ENCODE measurements at places on chromosomes 6 and 20. TPM values are rescaled to one million over a fixed set of nuclear protein-coding genes. Genes with fewer than 3 reads are reported as not detected.

Gene NRN1
- 1.6 TPM for total RNA-seq

DNA sequence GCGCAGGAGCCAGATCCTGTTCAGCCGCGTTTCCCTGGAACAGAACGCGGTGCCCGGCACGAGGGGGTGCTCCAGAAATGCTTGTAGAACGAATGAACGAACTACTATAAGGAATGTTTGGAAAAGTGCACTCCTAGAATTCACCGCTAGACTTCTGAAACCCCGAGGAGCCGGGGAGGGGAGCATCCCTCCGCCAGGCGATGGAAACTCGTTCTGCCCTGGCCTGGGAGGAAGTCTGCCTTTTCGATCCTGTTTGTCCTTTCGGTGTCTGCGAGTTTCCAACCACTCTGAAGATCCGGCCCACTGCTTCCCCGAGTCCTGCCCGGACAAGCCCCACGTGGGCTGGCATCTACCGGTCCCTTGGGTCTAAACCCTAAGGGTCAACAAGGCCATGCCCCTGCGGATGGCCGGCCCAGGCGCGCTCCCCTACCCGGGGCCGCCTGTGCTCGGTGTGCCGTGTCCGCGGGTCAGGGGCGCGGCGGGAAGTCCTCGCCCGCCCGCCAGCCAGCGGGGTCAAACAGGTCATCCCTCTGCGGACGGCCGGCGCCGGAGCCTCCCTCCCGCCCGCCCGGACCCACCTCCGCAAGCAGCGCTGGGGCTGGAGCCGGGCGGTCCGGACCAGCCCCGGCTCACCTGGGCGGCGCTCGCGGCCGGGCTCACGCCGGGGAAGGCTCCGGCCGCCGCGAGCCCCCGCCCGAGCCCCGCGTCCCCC is 526 bp downstream of the SULF2 start:
- peak overlapping the region; percentile 72 for H3K4me3 ChIP-seq
- no peak for DNase-seq
- no peaks in the 10 kb centered on the region for H3K27me3 ChIP-seq

GRCh38 chr6:81894788-81895271 is 142.3 kb upstream of the TENT5A start:
- DNase-seq, result no peak
- H3K36me3 ChIP-seq, result no peaks in the 10 kb centered on the region
- H3K27ac ChIP-seq, result peak overlapping the region; percentile 53
- no peak overlapping the region for H3K4me3 ChIP-seq
- peaks cover 5% of the 10 kb centered on the region for H3K4me1 ChIP-seq
- no peaks in the 10 kb centered on the region for H3K27me3 ChIP-seq

DNA sequence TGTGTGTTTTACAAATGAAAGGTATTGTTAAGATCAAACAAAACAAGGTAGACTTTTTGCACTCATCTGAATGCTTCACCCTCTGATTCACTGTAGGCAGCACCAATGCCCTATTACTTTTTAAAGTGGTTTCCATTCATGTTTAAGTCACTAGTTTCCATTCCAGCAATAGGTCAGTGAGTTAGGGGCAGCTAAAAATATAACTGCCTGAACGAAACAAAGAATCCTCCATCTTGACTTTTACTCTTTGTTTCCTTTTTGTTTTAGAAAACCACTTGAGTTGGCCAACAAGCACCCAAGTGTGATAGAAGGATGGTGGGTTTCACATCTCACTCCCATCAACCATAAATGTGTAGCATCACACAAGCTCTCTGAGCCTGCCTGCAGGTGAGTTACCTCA is 25.5 kb downstream of the CLIC5 start:
- no peak for DNase-seq
- H3K27me3 ChIP-seq, result no peaks in the 10 kb centered on the region
- H3K36me3 ChIP-seq, result no peaks in the 10 kb centered on the region
- no peaks in the 10 kb centered on the region for H3K4me1 ChIP-seq
- no peak overlapping the region for H3K27ac ChIP-seq

GRCh38 chr20:59640267-59640666 is 35.9 kb downstream of the PHACTR3 start:
- H3K4me3 ChIP-seq, result no peak overlapping the region
- no peaks in the 10 kb centered on the region for H3K27me3 ChIP-seq
- no peak overlapping the region for H3K27ac ChIP-seq
- H3K36me3 ChIP-seq, result no peaks in the 10 kb centered on the region
- H3K4me1 ChIP-seq, result no peaks in the 10 kb centered on the region

DNA sequence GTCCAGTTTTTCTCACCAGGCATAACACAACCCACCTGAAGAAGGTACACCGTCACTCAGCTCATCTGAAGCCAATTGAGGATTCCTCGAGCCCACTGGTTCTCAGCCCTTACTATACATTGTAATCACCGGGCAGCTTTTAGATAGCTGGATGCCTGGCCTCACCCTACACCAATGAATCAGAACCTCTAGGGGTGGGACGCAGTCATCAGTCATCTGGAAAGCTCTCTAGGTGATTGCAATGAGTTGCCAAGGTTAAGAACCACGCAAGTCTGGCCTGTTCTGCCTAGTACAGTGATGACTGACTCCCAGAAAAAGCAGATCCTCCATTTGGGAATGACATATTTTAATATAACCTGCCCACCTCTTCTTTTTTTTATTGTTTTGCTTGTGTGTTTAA is 41.1 kb downstream of the MC3R start:
- DNase-seq, result no peak
- H3K36me3 ChIP-seq, result no peaks in the 10 kb centered on the region
- no peaks in the 10 kb centered on the region for H3K4me1 ChIP-seq
- no peaks in the 10 kb centered on the region for H3K27me3 ChIP-seq

Gene BPIFB3
- not detected for total RNA-seq

- DNase-seq, result no peak
- no peaks in the 10 kb centered on the region for H3K4me1 ChIP-seq
- no peak overlapping the region for H3K27ac ChIP-seq
- no peaks in the 10 kb centered on the region for H3K36me3 ChIP-seq
- no peaks in the 10 kb centered on the region for H3K27me3 ChIP-seq
Measured at GRCh38 chr6:41984623-41985022, 43.0 kb upstream of the CCND3 start.

DNA sequence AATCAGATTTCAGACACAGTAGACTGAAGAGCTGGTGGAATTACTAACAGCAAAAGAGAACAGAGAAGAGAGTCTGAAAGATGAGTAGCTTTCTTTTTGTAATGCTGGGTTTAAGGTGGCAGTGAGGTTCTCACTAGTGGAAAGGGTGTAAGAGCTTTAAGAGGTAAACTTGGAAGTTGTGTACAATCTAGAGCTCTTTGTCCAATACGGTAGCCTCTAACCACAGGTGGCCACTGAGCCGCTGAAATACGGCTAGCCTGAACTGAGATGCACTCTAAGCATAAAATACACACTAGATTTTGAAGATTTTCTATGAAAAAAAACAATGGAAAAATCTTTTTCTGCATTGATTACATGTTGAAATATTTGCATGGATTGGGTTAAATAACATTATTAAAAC is 4.0 kb downstream of the ELOVL2 start:
- H3K36me3 ChIP-seq, result no peaks in the 10 kb centered on the region
- H3K27me3 ChIP-seq, result no peaks in the 10 kb centered on the region
- DNase-seq, result no peak
- H3K4me1 ChIP-seq, result peaks cover 31% of the 10 kb centered on the region

- no peak overlapping the region for H3K27ac ChIP-seq
- no peaks in the 10 kb centered on the region for H3K4me1 ChIP-seq
- no peaks in the 10 kb centered on the region for H3K36me3 ChIP-seq
- no peak overlapping the region for H3K4me3 ChIP-seq
- no peak for DNase-seq
Measured at GRCh38 chr6:98200084-98200483, 634.3 kb upstream of the POU3F2 start.

Gene SNX3
- total RNA-seq, result 67.9 TPM

DNA sequence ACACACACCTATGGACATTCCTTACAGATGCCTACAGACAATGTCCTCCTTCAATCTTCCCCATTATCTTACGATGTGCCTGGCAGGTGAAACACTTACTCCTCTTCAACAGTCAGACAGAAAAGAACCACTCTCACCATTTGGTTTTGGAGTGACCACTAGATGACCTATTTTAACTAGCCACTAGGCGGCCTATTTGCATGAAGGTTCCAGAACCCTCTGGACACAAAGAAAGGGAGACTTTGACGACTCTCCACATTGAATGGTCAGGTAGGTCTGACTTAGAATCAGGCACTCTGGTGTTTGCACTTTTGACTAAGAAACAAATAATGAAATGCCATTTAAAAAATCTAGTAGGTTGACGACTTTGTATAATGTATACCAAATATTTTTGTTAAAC is 42.0 kb downstream of the PNLDC1 start:
- no peak for DNase-seq
- H3K4me3 ChIP-seq, result no peak overlapping the region
- no peaks in the 10 kb centered on the region for H3K4me1 ChIP-seq
- no peak overlapping the region for H3K27ac ChIP-seq

Gene SLC17A4
- 4.6 TPM for total RNA-seq

Gene TGM3
- total RNA-seq, result 0.05 TPM

DNA sequence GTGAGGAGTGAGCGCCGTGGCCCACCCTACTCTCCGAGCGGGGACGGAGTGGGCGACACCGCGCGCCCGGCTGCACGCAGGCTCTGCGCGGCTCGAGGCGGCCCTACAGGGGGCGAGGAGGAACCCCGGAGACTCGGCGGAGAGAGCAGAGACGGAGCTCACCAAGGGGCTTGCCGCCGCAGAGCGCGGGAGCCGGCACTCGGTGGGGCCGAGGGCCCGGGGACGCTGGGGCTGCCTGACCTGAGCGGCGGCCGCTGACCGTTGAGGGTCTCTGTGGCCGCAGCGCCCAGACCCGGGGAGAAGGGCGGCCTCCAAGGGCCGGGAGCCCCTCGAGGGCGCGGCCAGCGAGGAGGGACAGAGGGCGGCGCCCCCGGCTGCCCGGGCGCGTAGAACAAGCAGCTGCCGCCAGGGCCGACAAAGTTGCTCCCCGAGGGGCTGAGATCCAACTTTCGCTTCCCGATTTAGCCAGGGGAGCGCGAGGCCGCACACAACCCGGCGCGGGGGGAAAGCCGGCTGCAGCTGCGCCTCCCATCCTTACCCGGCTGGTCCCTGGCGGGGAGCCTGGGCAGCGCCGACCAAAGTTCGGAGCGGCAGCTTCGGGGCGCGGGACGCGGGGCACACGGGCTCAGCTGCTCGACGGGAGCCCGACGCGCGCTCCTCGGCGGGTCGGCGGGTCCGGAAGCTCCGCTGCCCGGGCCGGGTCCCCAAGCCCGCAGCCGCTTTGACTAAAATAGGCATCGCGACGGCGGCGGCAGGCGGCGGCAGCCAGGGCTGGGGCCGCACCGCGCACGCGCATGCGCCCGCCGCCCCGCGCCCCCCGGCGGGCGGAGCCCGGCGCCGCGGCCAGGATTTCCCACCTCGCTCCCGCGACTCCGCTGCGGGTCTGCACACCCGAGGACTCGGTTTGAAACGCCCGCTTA is 43.1 kb downstream of the POPDC3 start:
- peak overlapping the region; percentile 1 for H3K27ac ChIP-seq
- peak; percentile 37 for DNase-seq

GRCh38 chr6:97524811-97525210 is 241.8 kb upstream of the MMS22L start:
- no peak overlapping the region for H3K4me3 ChIP-seq
- no peaks in the 10 kb centered on the region for H3K36me3 ChIP-seq
- no peak for DNase-seq
- no peaks in the 10 kb centered on the region for H3K27me3 ChIP-seq

- no peaks in the 10 kb centered on the region for H3K27me3 ChIP-seq
- DNase-seq, result no peak
- no peaks in the 10 kb centered on the region for H3K36me3 ChIP-seq
- no peak overlapping the region for H3K4me3 ChIP-seq
- no peak overlapping the region for H3K27ac ChIP-seq
- no peaks in the 10 kb centered on the region for H3K4me1 ChIP-seq
Measured at GRCh38 chr20:52619101-52619500, 353.1 kb upstream of the TSHZ2 start.

DNA sequence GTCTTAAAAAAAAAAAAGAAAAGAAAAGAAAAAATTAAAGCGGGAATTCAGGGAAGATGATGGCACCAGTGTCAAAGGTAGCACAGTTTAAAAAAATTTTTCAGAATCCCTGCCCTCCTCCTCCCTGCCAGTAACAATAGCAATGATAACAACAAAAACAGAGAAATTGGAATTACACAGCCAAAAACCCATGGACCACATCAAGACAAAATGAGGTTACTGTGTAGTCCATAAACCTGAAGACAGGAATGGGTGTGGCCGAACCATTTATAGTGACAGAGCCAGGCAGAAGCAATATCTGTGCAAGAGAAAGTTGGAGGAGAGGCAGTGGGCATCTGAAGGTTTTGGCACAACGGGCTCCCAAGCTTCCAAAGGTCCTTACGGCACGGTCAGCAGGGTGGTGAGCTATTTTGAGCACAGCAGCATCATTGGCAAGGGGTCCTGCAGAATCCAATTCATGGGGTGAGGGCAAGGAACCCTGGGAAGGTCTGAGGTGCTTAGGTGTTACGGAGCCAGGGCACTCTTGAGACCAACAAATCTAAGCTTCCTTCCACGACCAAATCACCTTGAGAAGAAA is 202.3 kb downstream of the GMPR start:
- H3K27ac ChIP-seq, result no peak overlapping the region
- H3K4me1 ChIP-seq, result no peaks in the 10 kb centered on the region
- no peak overlapping the region for H3K4me3 ChIP-seq

- no peak overlapping the region for H3K27ac ChIP-seq
- no peaks in the 10 kb centered on the region for H3K36me3 ChIP-seq
- peaks cover 5% of the 10 kb centered on the region for H3K4me1 ChIP-seq
- DNase-seq, result no peak
- H3K4me3 ChIP-seq, result no peak overlapping the region
Measured at GRCh38 chr6:161414707-161415106, 140.8 kb upstream of the AGPAT4 start.

DNA sequence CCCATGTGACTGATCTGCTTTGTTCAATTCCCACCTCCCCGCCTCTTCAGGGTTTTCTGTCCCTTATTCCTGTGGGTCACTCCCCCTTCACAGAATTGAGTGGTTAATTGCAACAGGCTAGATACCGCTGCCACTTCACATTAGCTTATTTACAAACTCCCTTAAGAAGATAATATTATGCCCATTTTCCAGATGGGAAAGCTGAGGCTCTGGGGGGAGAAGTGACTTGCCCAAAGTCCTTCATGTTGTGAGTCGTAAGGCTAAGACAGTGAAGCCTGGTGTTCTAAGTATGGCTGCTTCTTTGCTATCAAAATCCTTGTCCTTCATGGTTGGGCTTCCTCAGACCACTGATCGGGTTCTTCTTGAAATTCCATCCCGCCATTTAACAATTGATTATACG is 39.9 kb upstream of the PBOV1 start:
- H3K27me3 ChIP-seq, result no peaks in the 10 kb centered on the region
- no peak overlapping the region for H3K27ac ChIP-seq
- H3K36me3 ChIP-seq, result no peaks in the 10 kb centered on the region
- DNase-seq, result no peak
- peaks cover 5% of the 10 kb centered on the region for H3K4me1 ChIP-seq
- no peak overlapping the region for H3K4me3 ChIP-seq

- no peaks in the 10 kb centered on the region for H3K4me1 ChIP-seq
- no peak overlapping the region for H3K4me3 ChIP-seq
- no peaks in the 10 kb centered on the region for H3K27me3 ChIP-seq
- no peak overlapping the region for H3K27ac ChIP-seq
- DNase-seq, result no peak
Measured at GRCh38 chr6:154378518-154378917, 21.9 kb upstream of the IPCEF1 start.
